ENCODE measurements at places on chromosomes 2 and 18.

GRCh38 chr2:222264791-222265320 is 33.9 kb downstream of the PAX3 start:
- DNase-seq: no peak

- DNase-seq: no peak
Observed at GRCh38 chr2:24579053-24579803, 88.2 kb downstream of the NCOA1 start.

DNA sequence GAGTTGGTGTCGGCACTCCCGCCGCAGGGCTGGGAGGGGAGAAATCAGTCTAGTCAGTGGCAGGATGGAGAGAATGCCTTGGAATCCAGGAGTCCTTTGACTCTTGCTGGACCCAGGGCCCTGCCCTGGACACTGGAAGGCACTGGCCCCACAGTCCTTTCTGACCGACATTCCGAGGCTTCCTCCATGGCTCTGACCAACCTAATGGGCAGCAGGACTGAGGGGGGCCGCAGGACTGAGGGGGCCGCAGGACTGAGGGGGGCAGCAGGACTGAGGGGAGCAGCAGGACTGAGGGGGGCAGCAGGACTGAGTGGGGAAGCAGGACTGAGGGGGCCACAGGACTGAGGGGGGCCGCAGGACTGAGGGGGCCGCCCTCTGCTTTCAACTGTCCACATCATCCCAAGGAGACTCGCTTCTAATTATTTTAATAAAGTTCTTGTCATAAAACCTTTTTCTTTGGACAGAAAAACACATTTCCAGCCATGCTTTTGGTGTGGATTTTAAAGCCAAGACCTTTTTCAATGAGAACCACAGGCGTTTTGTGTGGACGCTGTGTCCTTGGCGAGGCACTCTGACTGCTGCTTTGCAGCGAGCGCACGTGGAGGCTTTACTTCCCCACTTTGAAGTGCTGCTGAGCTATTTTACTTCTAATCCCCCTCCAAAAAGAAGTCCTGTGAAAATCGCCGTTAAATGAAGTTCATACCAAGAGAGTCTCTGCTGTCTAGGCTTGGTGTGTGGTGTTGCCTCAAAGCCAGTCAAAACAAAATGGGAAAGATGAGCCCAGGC is 226.1 kb downstream of the TWIST2 start:
- DNase-seq: no peak

GRCh38 chr2:240898731-240899467 is 2.9 kb upstream of the MAB21L4 start:
- no peak for DNase-seq

DNA sequence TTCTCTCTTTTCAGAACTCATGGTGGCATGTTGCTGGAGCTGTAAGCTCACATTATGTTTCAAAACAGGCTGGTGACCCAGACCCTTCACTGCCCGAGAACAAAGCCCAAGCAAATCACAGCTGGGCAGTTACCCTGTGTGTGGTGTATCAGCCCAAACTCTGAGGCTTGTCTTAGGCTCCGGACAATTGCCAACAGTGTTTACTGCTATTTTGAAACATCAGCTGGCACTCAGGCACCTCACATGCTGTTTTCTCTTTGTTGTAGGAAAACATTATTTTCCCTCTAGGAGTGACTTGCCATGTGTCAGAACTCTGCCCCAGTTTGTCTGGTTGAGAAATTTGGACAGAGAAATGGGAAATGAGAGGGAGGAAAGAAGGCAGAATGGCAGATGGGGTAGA is 237.6 kb upstream of the APCDD1 start:
- no peak for DNase-seq

- DNase-seq: no peak
Observed at GRCh38 chr2:64586054-64586453, 61.9 kb downstream of the AFTPH start.

DNA sequence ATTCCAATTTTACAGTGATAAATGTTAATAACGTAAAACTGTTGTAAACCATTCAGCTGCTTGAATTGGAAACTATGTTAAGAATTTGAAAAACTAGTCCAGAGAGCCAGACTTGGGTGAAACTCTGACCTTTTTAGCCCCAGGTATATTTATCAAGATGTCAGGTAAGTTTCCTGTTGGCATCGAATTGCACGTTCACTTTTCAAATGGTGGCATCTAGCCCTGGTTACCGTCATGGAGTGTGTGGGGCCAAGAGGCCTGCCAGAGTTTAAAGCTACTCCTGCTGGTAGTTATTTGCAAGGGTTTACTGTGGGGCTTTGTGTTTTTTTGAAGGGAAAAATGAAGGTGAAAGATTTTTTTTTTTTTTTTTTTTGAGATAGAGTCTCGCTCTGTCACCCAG is 109.9 kb downstream of the WDSUB1 start:
- no peak for DNase-seq

DNA sequence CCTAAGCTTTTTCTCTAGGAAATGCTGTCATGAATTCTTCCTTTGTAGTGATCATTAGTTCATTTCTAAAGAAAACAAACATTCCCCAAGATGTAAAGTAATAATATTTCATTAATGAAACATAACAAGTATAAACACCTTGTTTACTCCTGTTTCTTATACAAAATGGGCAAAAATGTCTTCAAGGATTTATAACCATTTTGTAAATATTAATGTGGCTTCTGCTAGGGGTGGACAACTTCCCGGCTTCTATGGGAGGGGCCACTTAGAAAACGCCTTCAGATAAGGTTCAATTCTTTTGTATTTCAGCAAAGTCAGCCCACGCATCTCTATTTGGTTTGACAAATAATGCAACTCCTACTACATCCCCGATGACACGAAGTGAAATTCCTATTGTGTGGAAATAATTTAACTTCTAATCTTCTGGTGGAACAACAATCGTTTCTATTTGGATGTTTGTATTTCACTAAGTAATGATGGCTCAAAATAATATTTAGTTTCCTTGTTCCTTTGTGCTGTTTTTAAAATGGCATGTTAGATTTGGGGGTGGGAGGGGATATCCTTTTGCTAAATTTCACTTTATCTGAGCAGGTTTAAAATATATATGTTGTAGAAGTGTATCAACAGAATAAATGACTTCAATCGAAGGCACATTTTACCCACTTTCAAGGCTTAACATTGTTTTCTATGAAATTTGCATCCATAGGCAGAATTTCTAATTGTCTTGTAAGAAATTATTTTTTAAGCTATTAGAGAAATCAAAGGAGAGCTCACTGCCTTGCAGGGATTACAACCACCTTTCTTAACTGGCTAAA is 14.7 kb upstream of the HOXD1 start:
- DNase-seq: no peak
